Effector memory CD4-positive, alpha-beta T cell (primary cell): ENCODE measurements at places on chromosomes 1 and 21.

GRCh38 chr1:15428815-15429435 lies 9.3 kb upstream of the CTRC start:
- no peak overlapping the region for H3K27ac ChIP-seq
- H3K4me3 ChIP-seq = no peak overlapping the region
- DNase-seq = no peak
- H3K27me3 ChIP-seq = no peaks in the 10 kb centered on the region
- H3K36me3 ChIP-seq = peaks cover 44% of the 10 kb centered on the region
- no peaks in the 10 kb centered on the region for H3K4me1 ChIP-seq

DNA sequence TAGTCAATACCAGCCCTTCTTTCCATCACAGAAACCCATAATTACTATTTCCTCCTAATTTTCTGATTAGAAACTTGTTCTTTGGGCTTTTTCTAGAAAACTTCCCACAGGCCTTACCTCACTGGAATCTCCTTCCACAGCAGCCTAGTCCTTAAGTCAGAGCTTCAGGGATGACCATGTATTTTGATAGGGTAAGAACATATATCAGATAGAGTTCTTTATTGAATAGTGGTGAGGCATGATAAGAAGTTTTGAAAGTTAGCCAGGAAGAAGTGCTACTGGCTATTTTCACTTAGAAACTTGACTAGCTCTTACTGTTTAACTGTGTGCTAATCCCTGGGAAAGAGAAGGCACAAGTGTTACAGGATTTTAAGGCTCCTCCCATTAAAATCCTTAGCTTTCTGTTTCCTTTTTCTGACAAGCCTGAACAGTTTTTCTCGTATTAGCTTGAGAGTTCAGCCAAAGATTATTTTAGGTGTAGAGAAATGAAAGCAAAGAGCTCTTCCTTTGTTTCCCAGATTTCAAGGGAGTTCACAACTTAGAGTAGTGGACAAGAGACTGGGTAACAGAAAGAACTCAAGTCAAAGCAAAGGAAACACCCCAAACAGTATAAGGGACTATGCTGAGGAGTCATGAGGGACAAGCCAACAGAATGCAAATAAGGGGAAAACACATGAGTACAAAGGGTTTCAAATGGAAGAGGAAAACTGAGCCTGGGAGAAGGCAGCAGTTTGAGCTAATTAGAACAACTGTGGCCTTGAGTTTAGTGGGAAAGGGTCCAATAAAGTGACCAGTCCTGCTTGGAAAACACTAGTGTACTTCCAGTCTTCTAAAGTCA lies 37.2 kb upstream of the AIM2 start:
- H3K4me1 ChIP-seq = no peaks in the 10 kb centered on the region
- no peaks in the 10 kb centered on the region for H3K27me3 ChIP-seq
- no peak for DNase-seq
- no peak overlapping the region for H3K27ac ChIP-seq
- H3K36me3 ChIP-seq = no peaks in the 10 kb centered on the region
- H3K4me3 ChIP-seq = no peak overlapping the region

DNA sequence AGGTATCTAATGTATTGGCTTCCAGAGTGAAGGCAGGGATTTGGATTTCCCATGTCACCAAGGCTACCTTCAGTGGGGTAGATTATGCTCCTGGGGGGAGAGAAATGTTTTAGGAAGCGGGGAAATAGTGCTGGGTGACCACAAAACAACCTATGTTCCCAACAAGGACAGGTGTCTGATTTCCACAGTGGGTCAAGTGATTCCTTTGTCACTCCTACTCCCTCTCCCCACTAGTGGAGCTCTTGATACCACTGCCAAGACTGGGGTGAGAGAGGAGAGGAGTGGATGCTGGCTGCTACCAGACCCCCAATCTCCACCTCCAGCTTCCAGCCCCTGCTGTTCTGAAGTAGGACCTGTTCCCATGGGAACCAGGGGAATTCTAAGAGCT lies 104.3 kb upstream of the FAM78B start:
- no peaks in the 10 kb centered on the region for H3K4me1 ChIP-seq
- no peak overlapping the region for H3K4me3 ChIP-seq
- no peaks in the 10 kb centered on the region for H3K36me3 ChIP-seq
- no peak overlapping the region for H3K27ac ChIP-seq
- DNase-seq = no peak
- H3K27me3 ChIP-seq = no peaks in the 10 kb centered on the region

GRCh38 chr1:94095112-94095637 lies 25.8 kb downstream of the ABCA4 start:
- H3K36me3 ChIP-seq = no peaks in the 10 kb centered on the region
- DNase-seq = no peak
- no peak overlapping the region for H3K4me3 ChIP-seq
- H3K27me3 ChIP-seq = no peaks in the 10 kb centered on the region

DNA sequence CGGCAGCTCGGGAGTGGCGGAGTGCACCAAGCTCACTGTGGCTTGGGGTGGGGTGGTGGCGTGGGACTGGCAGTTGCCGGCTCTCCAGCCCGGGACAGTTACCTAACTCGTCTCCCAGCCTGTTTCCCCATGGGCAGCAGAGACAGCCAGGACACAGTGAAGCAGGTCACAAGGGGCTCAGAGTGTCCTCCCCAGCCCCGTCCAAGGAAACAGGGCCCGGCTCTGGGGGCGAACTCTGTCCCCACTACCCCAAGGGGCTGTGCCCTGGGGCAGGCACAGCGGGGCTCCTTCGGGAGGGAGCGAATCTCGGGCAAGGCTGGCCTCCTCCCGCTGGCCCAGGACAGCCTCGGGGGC lies 759 bp downstream of the GPR157 start:
- peak overlapping the region; percentile 68 for H3K4me3 ChIP-seq
- DNase-seq = no peak
- H3K36me3 ChIP-seq = no peaks in the 10 kb centered on the region

DNA sequence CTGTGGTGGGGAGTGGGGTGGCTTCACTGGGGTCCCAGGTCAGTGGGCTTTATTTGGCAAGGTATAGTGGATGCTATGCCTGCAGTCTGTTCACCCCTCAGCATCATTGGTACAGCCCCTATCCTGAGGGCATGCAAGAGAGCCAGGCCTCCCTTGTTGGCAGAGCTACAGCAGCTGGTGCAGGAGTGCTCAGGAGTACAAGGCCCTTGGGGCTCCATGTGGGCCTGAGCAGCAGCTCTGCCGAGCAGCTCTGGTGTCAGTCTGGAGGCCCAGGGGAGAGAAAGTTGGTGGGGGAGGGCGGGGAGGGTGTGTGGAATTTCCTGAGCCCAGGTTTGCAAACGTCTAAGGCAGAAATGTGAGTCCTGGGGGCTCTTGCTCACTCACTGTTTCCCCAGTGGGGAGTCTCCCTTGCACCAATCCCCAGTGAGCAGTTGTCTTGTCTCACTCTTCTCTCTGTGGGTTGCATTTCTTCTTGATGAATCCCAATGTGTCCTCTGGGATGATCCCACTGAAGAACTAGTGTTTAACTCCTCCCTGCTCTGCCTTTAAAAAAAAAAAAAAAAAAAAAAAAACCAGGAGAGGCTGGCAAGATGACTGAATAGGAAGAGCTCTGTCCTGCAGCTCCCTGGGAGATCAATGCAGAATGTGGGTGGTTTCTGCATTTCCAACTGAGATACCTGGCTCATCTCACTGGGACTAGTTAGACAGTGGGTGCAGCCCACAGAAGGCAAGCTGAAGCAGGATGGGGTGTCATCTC lies 39.5 kb upstream of the CYP4X1 start:
- H3K4me1 ChIP-seq = no peaks in the 10 kb centered on the region
- no peak overlapping the region for H3K27ac ChIP-seq
- no peaks in the 10 kb centered on the region for H3K27me3 ChIP-seq
- H3K4me3 ChIP-seq = no peak overlapping the region
- no peaks in the 10 kb centered on the region for H3K36me3 ChIP-seq

- DNase-seq = no peak
- H3K36me3 ChIP-seq = no peaks in the 10 kb centered on the region
- H3K4me1 ChIP-seq = no peaks in the 10 kb centered on the region
- no peak overlapping the region for H3K4me3 ChIP-seq
- no peaks in the 10 kb centered on the region for H3K27me3 ChIP-seq
These were observed 100.9 kb upstream of the ST6GALNAC5 start for GRCh38 chr1:76766381-76766780.

GRCh38 chr1:105368446-105368845 lies 1618.7 kb downstream of the AMY1C start:
- H3K27me3 ChIP-seq = no peaks in the 10 kb centered on the region
- H3K36me3 ChIP-seq = no peaks in the 10 kb centered on the region
- no peak for DNase-seq
- no peak overlapping the region for H3K27ac ChIP-seq
- H3K4me1 ChIP-seq = no peaks in the 10 kb centered on the region

DNA sequence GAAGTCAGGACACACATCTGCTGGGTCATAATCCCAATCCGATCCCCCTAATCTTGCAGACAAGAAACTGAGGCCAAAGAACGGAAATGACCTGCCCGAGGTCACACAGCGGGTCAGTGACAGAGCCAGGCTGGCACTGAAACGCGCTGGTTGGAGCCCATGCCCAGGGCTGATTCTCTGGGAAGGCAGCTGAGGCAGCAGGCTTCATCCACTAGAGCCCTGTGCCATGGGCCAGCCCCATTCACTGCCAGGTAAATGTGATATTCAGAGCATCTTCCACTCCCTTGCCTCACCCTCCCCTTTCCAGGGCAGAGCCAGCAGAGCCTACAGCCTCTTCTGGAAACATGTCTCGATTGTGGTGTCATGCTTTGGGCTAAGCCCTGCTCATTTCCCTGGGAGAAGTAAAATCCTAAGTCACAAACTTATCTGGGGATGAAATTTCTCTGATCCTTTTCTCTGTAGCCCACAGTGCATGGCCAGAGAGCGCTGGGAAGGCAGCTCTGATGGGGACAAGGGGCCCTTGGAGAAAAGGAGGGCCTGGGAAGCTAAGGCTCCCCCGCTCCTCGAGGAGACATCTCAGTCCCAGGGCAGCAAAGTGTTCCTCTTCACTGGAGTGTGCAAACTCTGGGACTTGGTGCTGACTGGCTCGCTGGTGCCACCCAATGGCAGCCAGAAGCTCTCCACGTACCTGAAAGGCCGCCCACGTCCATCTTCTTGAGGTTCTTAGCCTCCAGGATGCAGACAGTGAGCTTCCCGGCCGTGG lies 110.4 kb downstream of the SYT2 start:
- H3K27ac ChIP-seq = no peak overlapping the region
- H3K4me1 ChIP-seq = no peaks in the 10 kb centered on the region
- H3K36me3 ChIP-seq = no peaks in the 10 kb centered on the region
- no peak for DNase-seq
- H3K27me3 ChIP-seq = no peaks in the 10 kb centered on the region
- H3K4me3 ChIP-seq = no peak overlapping the region

GRCh38 chr21:38308532-38309119 lies 51.8 kb downstream of the KCNJ15 start:
- H3K4me1 ChIP-seq = no peaks in the 10 kb centered on the region
- H3K27ac ChIP-seq = no peak overlapping the region
- no peaks in the 10 kb centered on the region for H3K36me3 ChIP-seq
- H3K27me3 ChIP-seq = no peaks in the 10 kb centered on the region
- no peak overlapping the region for H3K4me3 ChIP-seq

GRCh38 chr1:22761101-22761500 lies 50.5 kb downstream of the EPHB2 start:
- no peaks in the 10 kb centered on the region for H3K36me3 ChIP-seq
- no peak for DNase-seq
- no peaks in the 10 kb centered on the region for H3K27me3 ChIP-seq
- no peak overlapping the region for H3K27ac ChIP-seq
- no peaks in the 10 kb centered on the region for H3K4me1 ChIP-seq
- no peak overlapping the region for H3K4me3 ChIP-seq
